NCI-H2029 (cell line): ENCODE measurements at places on chromosomes 11 and 22.
A peak's percentile ranks its signal among the peaks of the same experiment; 100 is the strongest.

- no peak for DNase-seq
Measured at GRCh38 chr11:127247261-127247851, 246.8 kb upstream of the KIRREL3 start.

DNA sequence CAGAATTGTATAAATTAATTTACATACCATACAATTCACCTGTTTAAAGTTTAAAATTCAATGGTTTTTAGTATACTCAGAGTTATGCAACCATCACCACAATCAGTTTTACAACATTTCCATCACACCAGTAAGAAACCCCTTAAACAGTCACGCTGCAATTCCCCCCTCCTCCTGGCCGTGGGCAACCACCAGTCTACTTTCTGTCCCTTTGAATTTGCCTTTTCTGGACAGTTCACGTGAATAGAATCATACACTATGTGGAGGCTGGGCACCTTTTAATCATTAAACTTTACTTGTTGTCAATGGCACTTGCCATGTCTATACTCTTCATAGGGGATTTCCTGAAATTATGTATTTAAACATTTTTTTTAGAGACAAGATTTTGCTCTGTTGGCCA lies 20.1 kb upstream of the SWAP70 start:
- no peak for DNase-seq

DNA sequence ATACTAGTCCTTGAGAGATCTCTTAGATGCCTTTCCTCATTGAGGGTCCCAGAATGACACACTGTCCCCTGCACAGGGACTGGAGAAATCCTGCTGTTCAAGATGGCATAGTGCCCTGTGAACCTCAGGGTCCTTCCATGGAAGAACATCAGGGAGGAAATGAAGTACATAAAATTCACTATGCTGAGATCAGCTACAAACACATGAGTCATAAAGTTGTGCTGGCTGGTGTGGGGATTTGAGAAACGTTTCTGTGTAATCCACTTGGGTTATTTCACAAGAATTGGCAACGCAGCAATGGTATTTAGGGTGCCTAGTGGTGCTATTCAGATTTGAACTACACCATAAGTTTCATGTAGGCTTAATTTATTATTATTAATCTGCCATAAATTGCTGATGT lies 174.4 kb downstream of the MAML2 start:
- no peak for DNase-seq

GRCh38 chr11:60500276-60500910 lies 7.8 kb downstream of the MS4A12 start:
- no peak for DNase-seq

- no peak for DNase-seq
Measured at GRCh38 chr22:37894939-37895670, 11.0 kb upstream of the MICALL1 start.

GRCh38 chr22:21738081-21738480 lies 2.5 kb upstream of the YPEL1 start:
- no peak for DNase-seq

DNA sequence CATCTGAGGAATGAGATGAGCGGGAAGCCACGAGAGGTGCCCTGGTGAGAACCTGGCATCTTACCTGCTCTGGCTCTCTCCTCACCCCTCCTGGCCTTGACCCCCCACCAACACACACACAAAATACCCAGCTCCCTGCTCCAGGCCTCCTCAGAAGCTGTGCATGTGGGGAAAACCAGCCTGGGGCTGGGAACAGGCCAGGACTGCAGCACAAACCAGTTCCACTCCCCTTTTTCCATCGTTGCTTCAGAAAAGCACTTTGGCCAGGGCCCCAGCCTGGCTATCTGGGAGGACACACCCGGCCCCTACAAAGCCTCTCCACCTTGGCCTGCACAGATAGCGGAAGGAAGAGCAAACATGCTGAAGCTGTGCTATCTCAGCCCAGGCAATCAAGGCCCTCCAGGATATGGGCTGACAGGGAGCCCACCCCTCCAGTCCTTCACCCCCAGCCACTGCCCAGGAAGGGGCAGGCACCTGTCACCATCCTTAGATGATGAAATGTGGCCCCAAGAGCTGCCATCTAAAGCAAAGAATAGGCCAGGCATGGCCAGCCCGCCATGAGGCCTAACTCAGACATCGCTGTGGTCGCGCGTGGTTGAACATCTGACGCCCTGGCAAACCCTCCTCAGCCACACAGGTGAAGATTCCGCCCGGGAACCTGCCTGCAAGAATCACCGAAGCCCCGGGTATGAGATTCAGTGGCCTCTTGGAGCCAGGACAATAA lies 35.4 kb downstream of the PISD start:
- peak; percentile 41 for DNase-seq

- DNase-seq = no peak
Measured at GRCh38 chr22:48576333-48577013, 1251.2 kb downstream of the BRD1 start.

DNA sequence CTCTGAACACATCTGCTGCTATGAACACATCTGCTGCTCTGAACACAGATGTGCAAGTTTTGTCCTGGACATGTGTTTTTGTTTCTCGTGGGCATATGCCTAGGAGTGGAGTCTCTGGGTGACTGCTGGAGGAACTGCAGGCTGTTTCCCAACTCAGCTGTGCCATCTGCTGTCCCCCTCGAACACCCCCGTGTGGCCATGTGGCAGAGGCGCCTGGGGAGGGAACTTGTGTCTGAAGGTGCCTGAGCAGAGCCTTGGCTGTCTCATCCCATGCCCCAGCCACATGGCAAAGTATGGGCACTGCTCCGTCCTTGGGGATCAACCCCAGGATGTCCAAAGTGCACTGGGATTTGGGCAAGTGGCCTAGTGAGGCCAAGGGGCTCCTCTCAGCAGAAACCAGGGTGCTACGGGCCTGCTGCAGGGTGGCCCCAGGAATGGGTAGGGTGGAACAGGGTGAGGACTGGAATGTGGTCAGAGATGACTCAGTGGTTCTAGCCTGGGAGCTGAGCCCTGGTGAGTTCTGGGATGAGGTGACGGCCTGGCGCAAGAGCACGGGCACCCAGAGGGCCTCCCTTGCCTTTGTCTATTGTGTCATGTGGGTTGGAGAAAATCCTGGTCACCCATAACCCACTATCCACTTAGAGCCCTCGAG lies 14.7 kb downstream of the GATD1 start:
- DNase-seq = no peak

- no peak for DNase-seq
Measured at GRCh38 chr11:68338051-68338780, 25.8 kb downstream of the LRP5 start.

DNA sequence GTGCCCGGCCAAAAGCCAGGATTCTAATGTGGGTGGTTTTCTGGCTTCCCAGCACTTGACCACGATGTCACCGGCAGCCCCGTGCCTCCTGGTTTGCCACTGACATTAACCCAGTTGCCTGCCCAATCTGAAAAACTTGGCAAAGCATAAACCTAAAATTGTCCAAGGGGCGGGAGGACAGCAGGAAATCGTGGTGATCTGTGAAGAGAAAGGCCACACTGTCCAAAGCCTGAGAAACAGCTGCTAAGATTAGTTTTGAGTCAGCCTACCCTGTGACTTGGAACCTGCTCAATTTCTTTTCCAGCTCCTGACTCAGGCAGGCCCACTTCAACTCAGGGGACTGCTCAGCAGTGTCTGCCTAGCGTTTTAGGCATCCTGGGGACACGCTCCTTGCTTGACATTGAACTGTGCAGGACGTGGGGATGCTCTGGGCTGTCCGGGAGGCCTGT lies 8.2 kb upstream of the F2 start:
- DNase-seq = no peak

DNA sequence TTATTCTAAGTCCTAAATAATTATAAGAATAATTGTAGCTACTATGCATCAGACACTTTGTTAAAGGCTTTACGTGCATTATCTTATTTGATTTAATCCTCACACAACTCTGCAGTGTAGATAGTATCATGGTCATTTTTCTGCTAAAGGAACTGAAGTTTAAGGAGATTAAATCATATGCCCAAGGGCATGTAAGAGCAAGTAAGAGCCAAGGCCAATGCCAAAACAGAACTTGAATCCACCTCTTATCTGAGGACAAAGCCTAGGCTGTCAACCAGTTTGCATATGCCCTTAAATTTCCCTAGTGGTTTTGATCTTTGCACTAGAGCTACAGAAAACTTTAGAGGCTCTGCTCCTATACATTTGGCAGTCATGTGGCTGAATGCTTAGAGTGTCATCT lies 65.6 kb upstream of the OR5AK2 start:
- no peak for DNase-seq

GRCh38 chr11:67302571-67303131 lies 679 bp upstream of the SSH3 start:
- DNase-seq = peak; percentile 25

- DNase-seq = no peak
Measured at GRCh38 chr11:40280159-40281051, 1179.0 kb downstream of the LRRC4C start.

GRCh38 chr11:47398551-47398950 lies 9.8 kb upstream of the SLC39A13 start:
- DNase-seq = no peak

GRCh38 chr22:19868333-19868732 lies 13.7 kb upstream of the GNB1L start:
- no peak for DNase-seq

GRCh38 chr11:126115816-126116331 lies 53.2 kb upstream of the CDON start:
- peak; percentile 96 for DNase-seq

DNA sequence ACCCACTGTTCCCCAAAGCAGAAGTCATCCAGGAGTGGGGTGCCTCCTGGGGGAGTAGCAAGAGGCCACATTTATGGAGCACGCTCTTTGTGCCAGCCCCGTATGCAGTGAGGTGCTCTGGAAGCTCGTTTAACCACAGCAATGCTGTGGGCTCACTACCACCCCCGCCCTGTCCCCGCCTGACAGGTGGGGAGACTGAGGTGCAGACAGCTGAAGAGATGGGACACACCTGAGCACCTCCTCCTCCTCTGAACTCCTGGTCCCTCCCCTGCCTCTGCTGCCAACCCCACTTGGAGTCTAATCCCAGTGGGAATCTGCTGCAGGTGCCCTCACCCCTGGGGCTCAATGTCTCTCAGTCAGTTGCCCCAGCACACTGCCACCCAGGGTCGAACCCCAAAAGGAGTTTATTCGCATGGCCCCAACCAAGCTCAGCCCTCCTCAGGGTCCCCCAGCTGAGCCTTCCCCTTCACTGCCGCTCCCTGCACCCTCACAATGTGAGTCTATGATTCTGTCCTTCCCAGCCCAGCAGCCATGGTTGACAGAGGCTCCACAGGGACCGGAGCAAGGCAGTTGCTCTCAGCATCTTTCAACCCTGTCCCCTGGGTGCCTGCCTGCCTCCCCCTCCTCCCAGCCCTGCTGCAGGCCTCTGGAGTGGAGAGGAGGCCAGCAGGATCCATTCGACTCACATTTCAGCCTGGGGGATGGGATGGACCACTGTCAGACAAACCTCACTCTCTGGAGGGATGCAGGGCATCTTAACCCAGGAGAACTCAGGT lies 13.3 kb upstream of the BCR start:
- DNase-seq = no peak

GRCh38 chr11:131598305-131598704 lies 227.9 kb downstream of the NTM start:
- no peak for DNase-seq

- DNase-seq = no peak
Measured at GRCh38 chr22:19798891-19799293, 38.3 kb downstream of the TBX1 start.

GRCh38 chr11:132638423-132638822 lies 893.9 kb downstream of the OPCML start:
- no peak for DNase-seq

GRCh38 chr22:37278261-37278660 lies 4.0 kb upstream of the CYTH4 start:
- DNase-seq = no peak
